ENCODE measurements at places on chromosomes 11 and 22. TPM values are rescaled to one million over a fixed set of nuclear protein-coding genes. Genes with fewer than 3 reads are reported as not detected.
A peak's percentile ranks its signal among the peaks of the same experiment; 100 is the strongest.

DNA sequence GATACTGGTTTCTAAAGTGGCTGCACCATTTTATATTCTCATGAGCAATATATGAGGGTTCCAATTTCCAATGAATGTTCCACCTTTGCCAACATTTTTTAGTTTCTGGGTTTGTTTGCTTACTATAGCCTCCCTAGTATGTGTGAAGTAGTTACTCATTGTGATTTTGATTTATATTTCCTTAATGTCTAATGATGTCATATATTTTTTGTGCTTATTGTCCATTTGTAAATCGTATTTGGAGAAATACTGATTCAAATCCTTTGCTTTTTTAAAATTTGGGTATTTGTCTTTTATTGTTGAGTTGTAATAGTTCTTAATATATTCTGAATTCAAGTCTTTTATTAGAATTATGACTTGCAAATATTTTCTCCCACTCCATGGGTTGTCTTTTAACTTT is 161.0 kb upstream of the C11orf58 start:
- DNase-seq: no peak
- no peaks in the 10 kb centered on the region for H3K4me1 ChIP-seq
- H3K4me3 ChIP-seq: no peak overlapping the region
- H3K36me3 ChIP-seq: no peaks in the 10 kb centered on the region

The OR52I2 gene
- not detected for total RNA-seq

- H3K4me3 ChIP-seq: no peak overlapping the region
- H3K27me3 ChIP-seq: no peaks in the 10 kb centered on the region
- no peak for DNase-seq
- H3K36me3 ChIP-seq: no peaks in the 10 kb centered on the region
- no peak overlapping the region for H3K27ac ChIP-seq
Measured at GRCh38 chr11:83568516-83568915, 282.3 kb upstream of the CCDC90B start.

The GLB1L2 gene
- total RNA-seq: 1.6 TPM

DNA sequence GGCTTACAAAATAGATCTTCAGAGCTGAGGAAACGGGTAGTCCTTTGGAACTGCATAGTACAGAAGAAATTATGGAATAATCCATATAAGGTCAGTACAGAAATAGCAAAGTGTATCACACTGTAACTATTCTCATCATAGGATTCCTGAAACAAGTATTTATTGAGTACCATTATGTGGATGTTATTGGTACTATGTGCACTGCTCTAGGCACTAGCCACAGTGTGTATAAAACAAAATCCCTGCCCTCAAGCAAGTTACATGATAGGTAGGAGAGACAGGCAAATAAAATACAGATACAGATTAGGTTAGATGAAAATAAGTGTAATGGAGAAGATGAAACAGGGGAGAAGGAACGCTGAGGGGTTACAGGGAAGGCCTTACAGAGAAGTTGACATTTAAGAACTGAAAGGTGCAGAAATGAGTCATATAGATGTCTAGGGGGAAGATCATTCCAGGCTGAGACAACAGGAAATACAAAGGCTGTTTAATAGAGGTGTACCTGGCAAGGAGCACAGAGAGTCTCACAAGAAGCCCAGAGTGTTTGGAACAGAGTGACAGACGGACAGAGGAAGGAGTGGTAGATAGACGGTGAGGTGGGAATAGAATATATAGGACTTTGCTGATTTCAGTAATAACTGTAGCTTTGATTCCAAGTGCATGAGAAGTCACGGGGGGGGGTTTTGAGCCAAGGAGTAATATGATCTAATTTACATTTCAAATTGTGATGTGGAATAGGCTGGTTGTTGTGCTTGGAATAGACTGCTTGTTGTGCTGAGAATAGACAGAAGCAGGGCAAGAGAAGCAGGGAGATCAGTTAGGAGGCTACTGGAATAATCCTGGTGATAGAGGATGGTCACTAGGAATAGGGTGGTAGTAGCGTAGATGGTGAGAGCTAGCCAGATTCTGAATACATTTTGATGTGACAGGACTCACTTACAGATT is 13.7 kb downstream of the RNF141 start:
- H3K27me3 ChIP-seq: no peaks in the 10 kb centered on the region
- no peak for DNase-seq
- H3K4me1 ChIP-seq: peaks cover 15% of the 10 kb centered on the region
- peak overlapping the region; percentile 5 for H3K27ac ChIP-seq

The EXT2 gene
- 26.3 TPM for total RNA-seq

The ASCC2 gene
- 88.6 TPM for total RNA-seq

All from activated naive CD8-positive, alpha-beta T cell treated with anti-CD3 and anti-CD28 coated beads, Interleukin-2, amount 10 ng/mL, durations not matched to agents 7 days and 5 days (primary cell).